ENCODE measurements at places on chromosomes 5 and 9.

DNA sequence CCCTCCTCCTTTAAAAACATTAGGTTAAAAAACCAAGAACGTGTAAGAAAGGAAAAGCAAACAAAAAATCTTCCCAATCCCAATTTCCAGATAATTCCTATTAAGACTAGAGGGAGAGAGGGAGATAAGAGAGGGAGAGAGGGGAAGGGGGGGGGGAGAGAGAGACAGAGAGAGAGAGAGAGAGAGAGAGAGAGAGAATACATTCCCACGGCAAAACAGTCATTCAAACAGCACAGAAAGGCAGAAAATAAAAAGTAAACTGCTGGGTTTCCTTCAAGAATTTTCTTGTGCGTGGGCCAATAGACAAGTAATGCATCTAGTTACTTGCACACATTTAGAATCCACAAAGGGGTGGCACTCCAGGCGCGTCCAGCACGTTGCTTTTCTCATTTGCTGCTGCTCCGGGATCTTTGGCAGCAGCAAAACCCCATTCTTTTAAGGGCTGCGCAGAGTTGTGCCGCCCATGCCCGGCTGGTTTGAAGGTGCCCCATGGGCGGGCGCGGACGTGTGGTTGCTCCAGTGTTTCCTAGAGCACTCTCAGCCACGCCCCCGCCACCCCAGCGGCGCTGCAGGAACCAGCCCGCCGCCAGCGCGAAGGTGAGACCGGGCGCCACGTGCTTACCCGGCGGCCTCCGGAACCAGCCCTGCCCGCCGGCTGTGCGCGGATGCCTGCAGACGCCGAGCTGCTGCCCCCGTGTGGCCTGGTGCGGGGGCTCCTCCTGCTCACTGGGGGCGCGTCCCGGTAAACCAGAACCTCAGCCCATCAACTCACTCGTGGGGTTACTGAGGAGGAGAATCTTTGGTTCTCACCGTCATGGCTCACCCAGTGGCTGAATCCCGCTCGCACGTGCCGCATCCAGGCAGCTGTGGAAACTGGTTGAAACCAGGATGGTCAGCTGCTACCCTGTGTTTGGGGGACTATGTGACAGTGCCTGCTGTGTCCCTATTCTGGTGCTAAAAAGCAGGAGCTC is 44.6 kb downstream of the STC2 start:
- DNase-seq = peak; percentile 54

- DNase-seq = peak; percentile 14
Measured at GRCh38 chr5:102090770-102091169, 205.3 kb downstream of the SLCO4C1 start.

DNA sequence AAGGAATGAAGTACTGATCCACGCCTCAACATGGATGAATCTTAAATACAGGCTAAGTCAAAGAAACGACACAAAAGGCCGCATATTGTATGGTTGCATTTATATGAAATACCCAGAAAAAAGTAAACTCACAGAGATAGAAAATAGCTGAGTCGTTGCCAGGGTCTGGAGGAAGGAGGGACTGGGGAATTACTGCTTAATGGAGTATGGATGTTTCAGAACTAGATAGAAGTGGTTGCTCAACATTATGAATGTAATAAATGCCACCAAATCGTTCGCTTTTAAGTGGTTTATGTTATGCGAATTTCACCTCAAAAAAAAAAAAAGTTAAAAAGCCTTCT is 784 bp upstream of the MSANTD3 start:
- DNase-seq = no peak

DNA sequence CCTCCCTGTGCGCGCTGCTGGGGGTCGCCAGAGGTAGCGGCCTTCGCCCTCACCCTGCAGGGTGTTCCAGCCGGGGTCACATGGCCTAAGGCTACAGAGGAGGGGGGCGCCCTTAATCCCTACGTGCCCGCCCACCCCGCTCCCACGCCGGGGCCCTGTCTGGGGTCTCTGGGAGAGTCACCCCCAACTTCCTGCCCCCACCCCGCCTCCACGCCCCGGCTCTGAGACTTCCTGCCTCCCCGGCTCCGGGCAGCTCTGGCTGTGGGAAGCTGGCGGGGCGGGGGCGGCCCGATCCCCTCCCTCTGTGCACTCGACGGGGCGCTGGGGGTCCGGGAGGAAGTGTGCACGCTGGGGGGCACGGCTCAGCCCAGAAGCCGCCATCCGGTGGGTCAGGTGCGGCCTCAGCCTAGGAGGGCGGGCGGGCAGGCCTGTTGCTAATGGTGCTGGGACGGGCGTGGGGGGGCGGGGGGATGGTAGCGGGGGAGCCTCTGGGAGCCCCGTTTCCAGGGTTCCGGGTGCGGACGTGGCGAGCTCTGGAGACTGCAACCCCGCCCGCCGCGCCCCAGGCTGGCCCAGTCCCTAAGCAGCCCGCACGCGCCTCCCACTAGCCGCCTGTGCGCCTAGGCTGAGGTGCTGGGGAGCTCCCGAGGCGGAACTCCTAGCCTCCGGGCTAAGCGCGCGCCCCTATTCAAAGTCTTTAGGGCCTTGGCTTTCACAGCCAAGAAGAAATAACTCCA is 61.6 kb downstream of the CXXC5 start:
- DNase-seq = no peak

DNA sequence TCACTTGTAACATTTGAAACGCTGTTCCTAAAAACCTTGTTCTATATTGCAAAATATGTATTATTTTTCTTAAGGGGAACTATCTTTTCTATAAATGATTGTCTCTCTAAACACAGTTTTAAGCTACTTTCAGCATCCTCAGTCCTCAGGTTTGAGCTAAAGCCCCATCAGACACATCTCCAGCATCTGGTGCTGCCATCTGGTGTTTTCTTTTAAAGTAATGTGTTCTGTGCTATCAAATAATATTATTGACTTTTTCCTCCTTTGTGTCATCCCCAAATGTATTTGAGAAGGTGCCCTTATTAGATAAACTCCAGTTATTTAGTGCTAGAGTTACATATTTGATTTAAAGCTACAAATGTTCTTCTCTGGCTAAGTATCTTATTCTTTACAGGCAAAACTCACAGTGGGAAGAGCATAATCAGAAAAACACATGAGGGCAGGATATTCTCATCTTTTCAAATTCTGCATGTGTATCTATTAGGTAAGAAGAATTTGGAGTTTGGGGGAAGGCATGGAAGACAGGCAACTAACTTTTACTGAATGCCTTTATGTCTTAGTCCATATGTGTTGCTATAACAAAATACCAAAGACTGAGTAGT is 27.5 kb downstream of the ZNF474 start:
- no peak for DNase-seq
